ENCODE measurements at places on chromosomes 4 and X.
A peak's percentile ranks its signal among the peaks of the same experiment; 100 is the strongest.

- DNase-seq = no peak
Measured at GRCh38 chr4:93403571-93403970, 425.0 kb upstream of the ATOH1 start.

- DNase-seq = no peak
Measured at GRCh38 chr4:75498041-75498440, 16.2 kb downstream of the RCHY1 start.

DNA sequence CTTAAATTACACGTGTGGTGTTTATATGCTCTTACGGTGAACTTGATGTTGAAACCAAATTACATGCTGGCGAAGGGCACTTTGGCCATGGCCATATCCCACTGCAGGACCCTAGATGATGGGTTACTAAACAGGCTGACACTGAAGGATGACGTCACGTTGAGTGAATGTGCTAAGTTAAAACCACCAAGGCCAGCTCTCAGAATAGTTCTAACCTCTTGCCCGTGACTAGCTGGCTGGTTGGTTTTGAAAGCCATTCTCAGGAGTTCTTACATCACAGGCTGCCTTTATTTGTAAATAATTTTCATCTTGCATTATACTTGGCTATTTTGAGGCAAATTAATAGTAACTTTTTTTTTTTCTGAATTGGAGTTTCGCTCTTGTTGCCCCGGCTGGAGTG, 41.3 kb upstream of the PHEX start:
- no peak for DNase-seq

DNA sequence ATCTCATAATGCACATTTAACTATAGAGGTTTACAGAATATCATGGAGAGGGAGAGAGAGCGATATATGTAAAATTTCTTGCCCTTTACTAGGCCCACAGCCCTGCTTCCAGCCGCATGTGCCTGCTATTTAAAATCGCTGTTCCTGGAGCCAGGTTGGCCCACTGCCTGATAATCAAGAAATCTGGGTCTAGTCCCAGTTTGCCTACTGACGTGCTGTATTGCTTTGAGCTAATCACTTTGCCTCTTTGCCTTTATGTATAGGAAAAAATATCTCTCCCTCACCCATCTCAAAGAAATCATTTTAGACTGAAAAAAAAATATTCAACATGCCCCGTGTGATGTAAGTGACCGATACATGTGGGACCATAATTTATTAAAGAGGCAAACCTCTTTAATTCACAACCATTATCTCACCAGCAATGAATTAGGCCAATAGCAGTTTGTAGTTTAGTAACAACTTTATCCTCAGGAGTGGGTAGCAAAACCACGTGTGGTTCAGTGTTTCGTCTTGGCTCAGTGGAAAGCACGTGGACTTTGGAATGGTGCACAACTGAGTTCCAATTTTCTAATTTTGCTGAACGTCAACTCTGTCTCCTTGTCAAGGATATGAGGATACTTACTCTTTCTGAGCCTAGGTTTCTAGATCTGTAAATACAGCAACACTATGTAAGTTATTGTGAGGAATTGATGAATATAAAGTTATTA, 62.6 kb downstream of the GRXCR1 start:
- no peak for DNase-seq

- no peak for DNase-seq
Measured at GRCh38 chr4:66750273-66750672, 795.0 kb downstream of the CENPC start.

GRCh38 chr4:4800646-4801408, 58.6 kb upstream of the MSX1 start:
- DNase-seq = no peak

GRCh38 chrX:118807151-118808017, 16.2 kb upstream of the ZCCHC12 start:
- peak; percentile 37 for DNase-seq

DNA sequence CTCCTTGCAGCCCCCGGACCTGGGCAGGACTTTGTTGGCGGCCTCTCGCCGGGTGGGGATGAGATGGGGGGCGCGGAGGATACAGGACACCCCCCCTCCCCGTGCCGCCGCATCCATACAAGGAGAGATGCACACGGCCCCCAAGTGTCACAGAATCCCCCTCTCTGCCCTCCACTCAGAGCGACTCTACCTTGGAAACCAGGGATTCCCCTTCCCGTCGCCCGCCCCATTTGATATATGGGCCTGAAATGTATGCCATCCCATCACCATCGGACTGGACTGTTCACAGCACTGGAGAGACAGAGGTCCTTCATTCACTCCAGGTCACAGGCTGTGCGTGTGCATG, 426 bp downstream of the PORCN start:
- no peak for DNase-seq

DNA sequence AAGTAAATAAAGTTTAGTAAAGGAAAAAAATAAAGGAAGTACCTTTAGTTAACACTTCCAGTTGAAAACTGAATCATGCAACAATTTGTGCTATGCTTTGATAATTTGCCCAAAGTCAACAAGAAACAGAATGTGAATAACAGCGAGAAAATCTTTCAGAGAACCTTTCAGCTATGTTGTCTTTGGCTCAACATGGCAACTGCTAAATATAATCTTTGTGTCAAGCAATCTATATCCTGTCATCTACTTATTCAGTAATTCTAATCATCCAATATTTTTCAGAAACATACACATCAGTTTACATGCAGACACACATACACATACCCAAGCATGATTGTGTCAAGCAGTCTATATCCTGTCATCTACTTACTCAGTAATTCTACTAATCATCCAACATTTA, 136.0 kb upstream of the PABPC4L start:
- no peak for DNase-seq

DNA sequence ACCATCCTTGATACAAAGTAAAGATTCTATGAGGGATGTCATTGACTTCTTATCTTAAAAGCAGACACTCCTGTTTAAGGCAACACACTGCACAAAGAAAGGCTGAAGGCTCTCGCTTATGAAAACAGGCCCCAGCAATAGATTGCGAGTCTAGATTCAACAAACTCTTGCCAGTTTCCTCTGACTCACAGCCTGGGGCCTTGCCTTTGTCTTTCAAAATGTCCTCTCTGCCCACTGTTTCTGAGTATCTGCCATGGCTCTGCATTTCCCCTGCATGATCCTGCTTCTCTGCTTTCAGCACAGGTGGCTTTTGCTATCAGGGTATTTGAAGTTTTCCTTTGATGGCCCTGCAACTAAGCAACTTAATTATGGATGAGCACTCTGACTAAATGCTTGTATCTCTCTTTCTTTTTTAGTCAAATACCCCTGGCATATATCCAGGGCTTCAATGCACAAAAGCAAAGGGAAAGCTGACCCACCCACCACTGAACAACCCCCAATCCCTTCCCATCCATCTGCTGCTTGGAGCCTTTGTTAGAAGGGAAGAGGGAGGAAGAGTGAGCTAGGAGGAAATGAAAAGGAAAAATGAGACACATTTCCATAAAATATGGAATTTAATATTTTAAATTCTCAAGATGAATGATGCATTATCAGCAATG, 32.2 kb downstream of the NDP start:
- DNase-seq = no peak

DNA sequence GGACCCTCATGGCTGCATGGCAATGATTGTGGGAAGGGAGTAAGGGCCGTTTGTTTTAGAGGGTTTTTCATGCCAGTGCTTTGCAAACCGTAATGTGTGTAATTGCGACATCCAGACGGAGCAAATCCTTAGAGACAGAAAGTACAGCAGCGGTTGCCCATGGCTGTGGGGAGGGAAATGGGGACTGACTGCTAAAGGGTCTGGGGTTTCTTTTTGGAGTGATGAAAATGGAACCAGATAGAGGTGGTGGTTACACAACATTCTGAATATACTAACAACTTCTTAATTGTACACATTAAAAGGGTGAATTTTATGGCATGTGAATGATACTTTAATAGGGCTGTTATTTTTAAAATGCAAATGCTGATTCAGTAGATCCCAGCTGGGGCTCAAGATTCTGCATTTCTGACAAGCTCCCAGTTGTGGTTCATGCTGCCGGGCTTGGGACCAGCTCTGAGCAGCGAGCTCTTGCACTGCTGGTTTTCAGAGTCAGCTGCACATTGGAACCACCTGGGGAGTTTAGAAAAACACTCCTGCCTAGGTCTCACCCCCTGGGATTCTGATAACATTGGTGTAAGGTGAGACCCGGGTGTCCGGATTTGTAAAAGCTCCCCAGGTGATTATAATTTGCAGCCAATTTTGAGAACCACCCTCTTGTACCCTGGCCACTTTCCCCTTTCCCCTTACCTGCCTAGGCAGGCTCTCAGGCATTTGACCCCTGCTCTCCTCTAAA, 47.7 kb downstream of the PRPS1 start:
- no peak for DNase-seq

DNA sequence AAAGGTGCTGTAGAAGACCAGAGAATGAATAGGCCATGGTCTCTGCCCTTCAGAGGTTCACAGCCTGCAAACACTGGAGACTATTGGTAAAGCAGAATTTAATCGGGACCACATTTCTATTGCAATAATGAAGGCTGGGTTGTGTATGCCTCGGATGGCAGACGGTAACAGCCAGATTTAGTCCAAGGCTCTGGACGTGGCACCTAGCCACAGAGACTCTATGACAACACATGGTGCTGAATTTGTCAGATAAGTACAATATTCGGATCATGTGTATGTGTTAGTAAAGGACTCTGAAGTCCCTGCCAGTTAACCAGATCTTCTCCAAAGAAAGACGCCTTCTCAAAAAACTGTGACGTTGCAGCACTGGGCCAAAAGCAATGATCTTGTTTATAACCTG, 129.0 kb downstream of the DCTD start:
- DNase-seq = no peak

GRCh38 chr4:139526928-139527327, 29.1 kb downstream of the SETD7 start:
- DNase-seq = no peak

DNA sequence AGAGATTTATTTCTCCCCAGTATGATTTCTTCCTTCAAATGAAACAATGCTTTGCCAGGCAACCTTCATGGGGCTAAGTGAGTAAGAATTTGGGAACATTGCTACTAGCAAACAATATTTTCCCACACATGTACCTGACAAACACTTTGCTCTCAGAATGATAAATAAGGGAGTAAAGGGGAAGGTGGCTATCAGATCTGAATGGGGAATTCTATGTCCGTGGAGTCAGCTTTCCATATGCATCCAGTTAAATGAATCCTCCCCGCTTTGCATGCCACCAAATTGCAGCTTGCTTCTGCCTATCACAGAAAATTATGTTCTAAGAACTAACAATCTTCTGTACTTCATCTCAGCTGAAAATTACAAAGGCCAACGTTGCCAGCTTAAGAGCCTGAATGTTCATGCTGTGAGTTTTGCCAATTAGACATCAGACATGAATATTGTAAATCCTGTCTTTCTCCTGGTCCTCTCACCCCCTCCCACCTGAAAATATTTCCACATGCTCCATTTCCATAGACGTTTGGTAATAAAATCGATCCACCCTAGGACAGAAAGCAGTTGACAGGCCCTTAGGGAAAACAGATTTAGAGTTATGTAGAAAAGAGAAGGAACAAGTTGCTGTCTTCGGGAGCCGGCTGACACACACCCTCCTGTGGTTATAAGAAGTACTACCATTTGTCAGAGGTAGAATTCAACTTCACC, 6.3 kb downstream of the MEPE start:
- DNase-seq = no peak

DNA sequence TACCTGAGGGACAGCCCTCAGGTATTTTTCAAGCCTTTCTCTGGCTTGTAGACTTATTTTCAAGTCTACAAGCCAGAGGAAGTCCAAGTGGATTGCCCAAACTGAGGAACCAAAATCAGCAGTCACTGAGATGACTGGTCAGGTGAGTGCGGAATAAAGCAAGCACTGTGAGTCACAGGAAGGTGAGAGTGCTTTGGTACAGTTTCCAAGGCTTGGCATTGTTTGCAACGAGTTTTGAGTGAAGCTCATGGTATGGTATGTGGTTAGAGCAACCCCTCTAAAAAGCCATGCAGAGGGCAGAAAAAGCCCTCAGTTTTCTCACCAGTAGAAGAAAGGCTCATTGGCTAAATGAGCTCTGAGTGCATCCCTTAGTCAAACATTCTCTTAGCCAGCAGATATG, 112.8 kb upstream of the EOLA2 start:
- DNase-seq = no peak

DNA sequence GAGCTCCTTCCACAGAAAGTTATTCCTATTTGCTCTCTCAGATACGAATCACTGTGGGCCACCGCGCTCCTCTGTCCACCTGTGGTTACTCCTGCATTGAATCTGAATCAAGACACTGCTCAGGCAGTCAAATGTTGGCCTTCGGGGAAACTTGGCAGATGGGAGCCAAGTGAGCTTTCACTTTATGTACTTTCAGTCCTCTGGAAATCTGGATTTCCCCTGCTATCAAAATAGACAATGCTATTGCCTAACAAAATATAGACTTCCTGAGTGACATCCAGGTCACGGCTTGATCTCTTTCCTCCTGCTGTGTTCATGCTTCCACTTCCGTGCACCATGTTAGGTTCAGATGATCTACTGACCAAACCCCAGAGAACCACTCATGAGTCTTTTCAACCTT, 43.8 kb downstream of the FHL1 start:
- no peak for DNase-seq

- no peak for DNase-seq
Measured at GRCh38 chrX:38500866-38501265, 60.5 kb upstream of the TSPAN7 start.

GRCh38 chr4:121272526-121272925, 108.3 kb downstream of the QRFPR start:
- no peak for DNase-seq

DNA sequence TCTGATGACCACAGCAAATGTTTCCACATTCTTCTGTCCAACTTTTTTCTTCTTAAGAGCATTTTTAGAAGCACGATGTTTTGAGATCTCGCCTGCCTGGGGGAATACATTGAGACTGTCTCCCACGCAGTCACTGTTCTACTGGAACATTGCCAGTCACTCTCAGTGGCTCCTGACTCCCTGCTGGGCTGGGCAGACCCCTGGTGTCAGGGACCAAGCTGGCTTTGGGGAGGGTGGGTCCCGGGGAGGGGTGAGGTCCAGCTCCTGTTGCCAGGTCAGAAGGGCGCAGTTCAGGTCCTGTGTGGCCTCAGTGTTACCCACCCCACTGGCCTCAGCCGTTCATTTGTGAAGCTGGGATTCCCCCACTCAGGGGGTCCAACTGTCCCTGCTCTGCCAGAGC, 18.9 kb upstream of the ABLIM2 start:
- DNase-seq = no peak
